ENCODE measurements at places on chromosomes 12 and 14.
A peak's percentile ranks its signal among the peaks of the same experiment; 100 is the strongest.

DNA sequence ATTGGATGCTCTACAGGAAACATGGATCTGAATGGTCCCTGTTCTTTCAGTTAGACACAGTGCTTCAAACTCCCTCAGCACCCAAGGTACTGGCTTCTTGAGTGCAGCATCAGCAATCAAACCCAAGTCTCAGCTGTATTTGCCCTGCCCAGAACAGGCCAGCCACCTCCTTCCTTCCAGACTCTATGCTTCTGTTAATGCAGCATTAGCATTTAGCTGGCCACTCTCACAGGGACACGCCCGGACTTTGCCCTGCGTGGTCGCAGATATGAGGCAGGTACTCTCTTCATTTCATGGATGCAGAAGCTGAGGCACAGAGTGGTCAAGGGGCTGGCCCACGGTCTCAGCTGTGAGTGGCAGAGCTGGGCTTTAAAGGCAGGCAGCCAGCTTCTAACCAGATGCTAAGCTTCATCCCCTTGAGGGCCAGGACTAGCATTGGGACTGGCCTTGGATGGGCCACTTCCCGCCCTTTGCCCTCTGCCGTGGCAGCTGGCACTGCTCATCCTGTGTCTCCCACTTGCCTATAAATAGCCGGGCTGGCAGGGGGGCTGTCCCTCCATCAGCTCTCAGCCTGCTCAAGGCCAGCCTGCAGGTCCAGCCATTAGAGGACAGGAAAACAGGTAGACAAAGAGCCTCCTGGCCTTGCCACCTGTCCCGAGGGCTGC is 1.5 kb upstream of the SLC25A47 start:
- no peak for DNase-seq

DNA sequence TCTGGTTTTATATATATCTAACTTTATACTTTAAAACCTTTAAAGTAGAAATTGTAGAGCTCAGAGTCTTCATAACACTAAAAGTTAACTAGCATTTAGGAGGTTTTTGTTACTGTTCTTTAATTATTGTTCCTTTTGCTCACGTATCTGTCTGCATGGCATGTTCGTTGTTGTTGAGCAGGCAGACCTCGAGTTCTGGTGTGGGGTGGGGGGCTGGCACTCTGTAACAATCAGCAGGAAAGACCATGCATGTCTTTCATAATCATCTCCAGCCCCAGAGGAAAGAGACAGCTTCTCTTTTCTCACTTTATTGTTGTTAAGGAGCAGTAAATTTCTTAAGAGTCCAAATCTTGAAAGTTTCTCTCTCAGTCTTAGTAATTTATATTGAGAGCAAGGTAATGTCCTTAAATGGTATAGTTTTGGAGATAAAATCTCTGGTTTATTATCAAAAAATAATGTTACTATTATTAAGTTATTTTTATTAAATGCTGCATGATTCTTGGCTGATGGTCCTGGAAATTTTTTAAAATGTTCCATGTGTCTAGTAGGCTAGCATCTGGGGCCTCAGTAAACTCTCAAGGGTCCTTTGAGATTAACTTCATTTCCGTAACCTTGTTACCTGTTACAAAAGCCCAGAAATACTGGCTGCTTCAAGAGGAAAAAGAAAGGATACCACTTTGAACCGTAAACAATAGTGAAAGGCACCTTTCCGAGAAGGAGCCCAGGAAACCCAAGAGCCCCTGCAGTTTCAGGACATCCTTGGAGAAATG is 30.3 kb downstream of the CKB start:
- no peak for DNase-seq

GRCh38 chr12:93348575-93349435 is 28.9 kb upstream of the NUDT4 start:
- DNase-seq = no peak

GRCh38 chr14:51653079-51653774 is 1.5 kb downstream of the FRMD6 start:
- no peak for DNase-seq

DNA sequence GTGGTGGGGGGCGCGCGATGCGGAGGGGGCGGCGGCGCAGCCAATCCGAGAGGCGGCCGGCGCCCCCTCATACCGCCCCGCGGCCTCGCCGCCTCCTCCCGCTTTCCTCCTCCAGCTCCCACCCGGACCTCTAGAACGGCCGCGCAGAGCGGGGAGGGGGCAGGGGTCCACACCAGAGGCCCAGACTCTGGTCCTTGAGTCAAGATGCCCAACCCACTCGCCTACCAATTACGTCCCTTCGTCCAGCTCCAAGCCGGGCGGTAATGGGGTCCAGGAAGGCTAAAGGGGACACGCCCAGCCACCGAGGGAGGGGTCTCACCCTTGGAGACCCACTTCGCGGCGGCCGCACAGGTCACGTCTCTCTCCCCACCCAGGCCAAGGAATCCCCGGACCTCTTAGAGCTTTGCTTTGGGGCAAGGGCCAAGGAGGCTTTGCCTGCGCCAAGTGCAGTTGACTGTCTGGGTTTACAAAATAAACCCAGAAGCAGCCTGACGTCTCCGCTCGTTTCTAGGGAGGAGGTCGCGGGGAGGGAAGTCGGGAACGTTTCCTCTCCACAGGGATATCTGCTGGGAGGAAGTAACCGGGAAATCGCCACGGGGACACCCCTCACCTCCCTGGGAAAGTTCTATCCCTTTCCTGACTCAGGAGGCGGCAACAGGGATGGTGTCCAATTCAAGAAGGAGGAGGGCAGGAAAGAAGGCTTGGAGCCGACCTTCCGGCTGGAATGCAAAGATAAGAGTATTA is 394 bp upstream of the AMIGO2 start:
- peak; percentile 72 for DNase-seq

- peak; percentile 63 for DNase-seq
Measured at GRCh38 chr12:79407671-79408622, 282.8 kb downstream of the PAWR start.

DNA sequence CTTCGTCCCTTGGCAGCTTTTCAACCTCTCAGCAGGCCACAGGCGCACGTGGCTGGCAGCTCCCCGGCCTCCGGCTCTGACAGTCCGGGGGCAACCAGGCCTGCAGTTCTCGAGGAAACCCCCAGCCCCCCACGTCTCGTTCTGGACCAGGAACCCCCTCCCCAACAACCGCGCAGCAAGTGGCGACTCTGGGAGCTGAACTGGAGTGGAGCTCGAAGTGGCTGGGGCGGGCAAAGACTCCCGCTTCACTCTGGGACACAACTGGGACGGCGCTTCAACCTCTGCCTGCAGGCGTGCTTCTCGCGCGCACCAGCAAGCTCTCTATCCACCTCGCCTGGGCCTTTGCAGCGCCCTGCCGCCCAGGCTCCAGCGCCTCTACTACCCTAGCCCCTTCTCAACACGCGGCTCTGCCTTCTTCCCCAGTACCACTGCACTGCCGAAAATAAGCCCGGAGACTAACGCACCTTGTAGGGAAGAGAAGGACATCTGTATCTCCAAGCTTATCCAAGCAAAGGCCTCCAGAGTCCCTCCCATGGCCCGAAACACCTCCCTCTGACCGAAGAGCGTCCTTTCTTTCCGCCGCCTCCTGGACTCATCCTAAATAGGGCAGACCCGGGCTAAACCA is 2.4 kb upstream of the NKX2-1 start:
- DNase-seq = no peak

GRCh38 chr14:69055999-69056788 is 77.1 kb upstream of the ACTN1 start:
- no peak for DNase-seq

GRCh38 chr14:29927376-29928116 is at the start of gene PRKD1:
Gene PRKD1 (minus strand): TSS chr14:29927847.
- no peak for DNase-seq

DNA sequence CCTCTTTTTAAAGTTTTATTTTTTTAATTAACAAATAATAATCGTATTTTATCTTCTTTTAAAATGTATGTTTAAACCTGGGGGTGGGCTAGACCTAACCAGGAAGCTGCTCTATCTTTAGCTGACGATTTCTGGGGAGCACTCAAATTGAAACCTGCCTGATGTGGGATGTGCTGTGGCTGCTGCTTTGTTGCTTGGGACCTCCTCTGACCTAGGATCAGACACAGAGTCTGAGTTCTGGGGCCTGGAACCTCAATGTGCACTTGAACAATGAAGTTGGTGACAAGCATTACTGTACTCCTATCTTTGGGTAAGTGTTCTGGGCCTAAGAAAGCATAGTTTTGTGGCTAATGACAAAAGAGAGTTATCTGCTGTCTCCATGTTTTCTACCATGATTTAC is 386.7 kb downstream of the DAD1 start:
- no peak for DNase-seq

DNA sequence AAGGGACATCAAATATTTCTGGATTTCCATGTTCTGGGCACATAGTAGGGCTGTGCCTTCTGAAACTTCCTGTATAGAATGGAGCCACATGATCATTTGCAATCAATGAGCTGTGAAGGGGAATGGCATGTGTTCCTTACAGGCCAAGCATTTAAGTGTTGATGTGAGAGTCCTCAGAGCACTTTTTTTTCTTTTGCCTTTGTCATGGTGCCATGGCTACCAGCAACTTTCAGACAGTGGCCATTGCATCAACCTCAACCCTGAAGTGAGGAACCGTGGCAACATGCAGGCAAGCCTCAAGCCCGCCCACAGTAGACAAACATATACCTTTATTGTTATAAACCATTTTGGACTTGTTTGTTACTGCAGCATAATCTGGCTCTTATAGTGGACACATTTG is 948.1 kb downstream of the NRXN3 start:
- no peak for DNase-seq

- no peak for DNase-seq
Measured at GRCh38 chr12:291153-291723, 28.6 kb upstream of the SLC6A13 start.

DNA sequence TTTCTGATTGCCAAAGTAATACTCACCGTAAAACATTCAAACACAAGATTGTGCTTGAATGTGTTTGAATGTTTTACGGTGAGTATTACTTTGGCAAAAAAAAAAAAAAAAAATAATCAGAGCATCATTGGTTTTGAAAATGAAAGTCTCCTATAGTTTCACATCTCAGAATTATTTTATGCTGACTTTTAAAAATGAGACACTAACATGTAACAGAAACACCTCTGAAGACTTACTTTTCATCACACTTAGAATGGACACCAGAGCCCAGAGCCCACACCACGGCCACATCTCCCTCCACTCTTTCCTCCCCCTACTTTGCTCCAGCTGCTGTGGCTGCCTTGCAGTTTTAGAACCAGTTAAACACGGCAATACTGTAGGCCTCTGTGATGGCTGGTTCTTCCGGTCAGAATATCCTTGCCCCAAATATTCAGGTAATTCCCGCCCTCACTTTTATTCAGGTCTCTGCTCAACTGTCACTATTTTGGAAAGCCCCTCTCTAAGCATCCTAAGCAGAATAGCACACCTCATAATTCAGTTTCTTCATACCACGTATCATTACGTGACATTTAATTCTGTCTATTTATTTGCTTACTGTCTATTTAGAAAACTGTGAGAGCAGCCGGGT is 138.9 kb upstream of the MAX start:
- DNase-seq = no peak

DNA sequence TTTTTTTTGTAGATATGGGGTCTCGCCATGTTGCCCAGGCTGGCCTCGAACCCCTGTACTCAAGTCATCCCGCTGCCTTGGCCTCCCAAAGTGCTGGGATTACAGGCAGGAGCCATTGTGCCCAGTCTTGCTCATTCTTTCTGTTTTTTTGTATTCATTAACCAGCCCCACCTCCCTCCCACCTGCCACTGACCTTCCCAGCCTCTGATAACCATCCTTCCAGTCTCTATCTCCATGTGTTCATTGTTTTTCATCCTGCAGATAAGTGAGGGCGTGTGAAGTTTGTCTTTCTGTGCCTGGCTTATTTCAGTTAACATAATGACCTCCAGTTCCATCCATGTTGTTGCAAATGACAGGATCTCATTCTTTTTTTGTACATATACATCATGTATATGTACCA is 19.0 kb downstream of the MYL2 start:
- no peak for DNase-seq

GRCh38 chr12:123075646-123076171 is 75.2 kb downstream of the PITPNM2 start:
- DNase-seq = peak; percentile 33

DNA sequence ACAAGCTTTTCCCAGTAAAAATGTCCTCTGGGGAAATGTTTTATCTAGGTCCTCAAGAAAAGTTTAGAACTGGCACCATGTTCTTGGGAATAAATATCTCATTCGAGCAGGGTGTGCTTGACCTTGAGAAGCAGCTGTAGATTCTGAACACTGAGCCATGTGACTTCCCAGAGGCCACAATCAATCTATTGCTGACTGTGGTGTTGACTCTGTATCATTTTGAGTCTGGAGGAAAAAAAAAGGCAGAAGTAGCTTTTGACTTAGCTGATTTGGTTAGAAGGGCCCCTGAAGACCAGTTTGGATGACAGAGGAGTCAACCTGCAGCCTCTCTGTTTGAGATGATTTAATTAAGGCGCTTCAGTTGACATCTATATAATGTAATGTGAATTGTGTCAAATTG is 592.4 kb upstream of the SEL1L start:
- no peak for DNase-seq

- no peak for DNase-seq
Measured at GRCh38 chr12:120118321-120119061, 1.9 kb upstream of the RAB35 start.

- DNase-seq = no peak
Measured at GRCh38 chr14:70096866-70097265, 91.9 kb downstream of the SLC8A3 start.

GRCh38 chr12:78096909-78097597 is 266.4 kb downstream of the NAV3 start:
- no peak for DNase-seq

- DNase-seq = no peak
Measured at GRCh38 chr12:71799106-71799505, 40.5 kb upstream of the TBC1D15 start.

GRCh38 chr12:22284871-22285270 is 49.6 kb downstream of the ST8SIA1 start:
- no peak for DNase-seq

GRCh38 chr14:93464271-93464670 is 33.5 kb downstream of the UNC79 start:
- DNase-seq = no peak

DNA sequence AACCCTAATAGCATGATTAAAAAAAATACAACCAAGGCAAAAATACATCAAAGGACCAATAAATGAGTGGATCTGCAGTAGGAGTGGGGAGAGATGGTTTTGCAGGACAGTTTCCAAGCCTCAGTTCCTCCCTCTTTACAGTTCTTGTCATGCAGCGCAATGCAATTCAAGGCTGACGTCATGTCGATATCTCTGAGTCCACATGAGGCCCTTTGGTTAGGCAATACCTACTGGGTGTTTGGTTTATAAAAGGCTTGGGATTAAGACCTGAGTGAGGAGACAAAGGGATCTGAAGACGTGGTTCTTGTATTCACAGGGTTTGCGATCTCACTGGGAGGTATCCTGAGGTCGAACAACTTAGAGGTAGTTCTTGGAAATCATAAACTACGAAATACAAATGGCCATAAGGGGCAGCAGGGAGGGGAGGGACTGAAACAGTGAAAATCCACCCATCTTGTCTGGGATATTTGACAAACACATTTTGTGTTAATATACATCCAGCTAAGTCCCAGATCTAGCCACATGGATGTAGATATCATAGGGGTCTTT is 441.0 kb downstream of the FUT8 start:
- no peak for DNase-seq

GRCh38 chr14:71113376-71113775 is 206.1 kb downstream of the PCNX1 start:
- no peak for DNase-seq

- no peak for DNase-seq
Measured at GRCh38 chr14:61582815-61583214, 112.5 kb upstream of the HIF1A start.

Measured in H1 (cell line).